Activated CD4-positive, alpha-beta T cell treated with anti-CD3 and anti-CD28 coated beads, Interleukin-2, amount 50 U/mL, for 24 hours (primary cell): ENCODE measurements at places on chromosomes 3 and 15.

- no peak for DNase-seq
Observed at GRCh38 chr3:145251311-145251710, 909.7 kb downstream of the PLOD2 start.

- DNase-seq, result no peak
Observed at GRCh38 chr3:157369727-157370421, 66.8 kb upstream of the PTX3 start.

GRCh38 chr3:16534640-16535262 lies 21.3 kb upstream of the RFTN1 start:
- DNase-seq, result no peak

DNA sequence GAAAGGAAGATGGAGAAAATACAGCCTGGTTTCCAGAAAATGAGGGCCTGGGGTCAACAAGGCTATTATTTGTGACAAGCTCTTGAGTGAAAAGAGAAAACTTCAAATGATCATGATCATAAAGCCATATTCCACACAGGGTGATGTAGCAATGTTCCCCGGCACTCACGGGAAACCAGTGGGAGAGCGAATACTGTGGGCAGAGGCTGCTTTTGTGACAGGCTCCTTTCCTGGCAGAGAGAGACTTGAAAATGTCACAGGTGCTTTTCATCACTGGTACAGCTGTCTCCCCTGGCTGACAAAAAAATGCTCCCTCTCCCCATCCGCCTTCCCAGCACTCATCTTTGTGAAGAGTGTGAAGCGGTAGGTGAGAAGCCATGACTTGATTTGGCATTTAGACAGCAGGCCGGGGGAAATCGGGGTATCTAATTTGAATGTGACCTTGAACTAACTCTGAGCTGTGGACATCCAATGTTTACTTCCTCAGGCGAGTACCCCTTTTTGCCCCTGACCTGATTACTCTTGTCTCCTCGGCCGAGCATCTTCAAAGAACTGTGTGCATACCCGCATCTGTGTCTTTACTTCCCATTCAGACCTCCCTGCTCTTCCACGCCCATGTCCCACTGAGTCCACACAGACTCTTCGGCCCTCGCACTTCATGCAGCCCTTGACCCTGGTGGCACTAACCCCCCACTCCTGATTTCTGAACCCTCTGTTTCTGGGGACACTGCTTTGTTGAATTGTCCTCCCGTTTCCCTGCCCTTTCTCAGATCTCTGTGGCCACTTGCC lies 23.2 kb downstream of the CA12 start:
- no peak for DNase-seq

- DNase-seq, result no peak
Observed at GRCh38 chr3:167743799-167744198, 8.3 kb downstream of the SERPINI1 start.

- no peak for DNase-seq
Observed at GRCh38 chr15:101499863-101500713, 10.6 kb upstream of the PCSK6 start.

GRCh38 chr15:63473749-63473998 lies 30.7 kb upstream of the USP3 start:
- no peak for DNase-seq

- DNase-seq, result no peak
Observed at GRCh38 chr3:146640955-146641867, 36.1 kb upstream of the PLSCR5 start.

DNA sequence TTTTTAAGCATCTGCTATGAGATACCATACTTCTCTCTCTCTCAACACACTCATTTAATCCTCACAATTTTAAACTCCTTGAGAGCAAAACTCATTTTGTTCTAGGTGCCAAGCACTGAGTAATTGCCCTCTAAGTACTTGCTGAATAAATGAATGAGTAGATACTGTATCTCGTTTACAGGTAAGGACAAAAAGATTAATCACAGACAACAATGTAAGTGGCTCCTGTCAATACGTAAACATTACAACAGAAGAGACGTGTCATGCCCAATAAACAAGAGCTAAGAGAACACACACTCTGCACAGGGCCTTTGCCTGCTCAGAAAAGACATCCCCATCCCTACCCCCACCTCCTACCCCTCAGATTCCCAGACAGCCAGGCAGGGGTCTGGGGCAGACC lies 59.8 kb downstream of the CHSY1 start:
- no peak for DNase-seq

- DNase-seq, result no peak
Observed at GRCh38 chr3:1798711-1799405, 299.8 kb upstream of the CNTN4 start.
